ENCODE measurements at places on chromosomes 13 and 19. TPM values are rescaled to one million over a fixed set of nuclear protein-coding genes. Genes with fewer than 3 reads are reported as not detected.

The AMER2 gene
- total RNA-seq: not detected

The PLK5 gene
- not detected for total RNA-seq

The NTF4 gene
- total RNA-seq: 3.1 TPM

The C19orf33 gene
- 35.6 TPM for total RNA-seq

The VSTM2B gene
- not detected for total RNA-seq

The TMEM255B gene
- total RNA-seq: 21.5 TPM

The KLK14 gene
- 0.89 TPM for total RNA-seq
